Panc1 (cell line): ENCODE measurements at places on chromosomes 6 and 20. TPM values are rescaled to one million over a fixed set of nuclear protein-coding genes. Genes with fewer than 3 reads are reported as not detected.

TGM2 gene
- total RNA-seq, result 113 TPM

RAB22A gene
- 21.1 TPM for total RNA-seq

ULBP1 gene
- 3.1 TPM for total RNA-seq

XKR7 gene
- 6.2 TPM for total RNA-seq

SAPCD1 gene
- 6.3 TPM for total RNA-seq

RTF2 gene
- 89.2 TPM for total RNA-seq

C6orf132 gene
- 12.9 TPM for total RNA-seq

RING1 gene
- 33.7 TPM for total RNA-seq

C6orf58 gene
- total RNA-seq, result not detected

IFT52 gene
- total RNA-seq, result 29.2 TPM

MC3R gene
- total RNA-seq, result not detected

GPLD1 gene
- total RNA-seq, result 0.98 TPM

BHLHE23 gene
- not detected for total RNA-seq

C6orf52 gene
- total RNA-seq, result 6.5 TPM

FAM83C gene
- total RNA-seq, result not detected

PTGIS gene
- total RNA-seq, result 4.4 TPM

SLC17A1 gene
- total RNA-seq, result not detected

SLC35F1 gene
- not detected for total RNA-seq

SLC26A8 gene
- total RNA-seq, result not detected

HSPA1A gene
- total RNA-seq, result 169 TPM

MEP1A gene
- total RNA-seq, result not detected

MCCD1 gene
- total RNA-seq, result not detected

PRDM1 gene
- 2.6 TPM for total RNA-seq

BPIFB2 gene
- not detected for total RNA-seq

GLP1R gene
- not detected for total RNA-seq

DEFB129 gene
- total RNA-seq, result not detected

MRS2 gene
- total RNA-seq, result 26.0 TPM

LY6G5C gene
- 0.62 TPM for total RNA-seq

ARG1 gene
- total RNA-seq, result not detected

ATF6B gene
- 127 TPM for total RNA-seq

TRIM15 gene
- 0.13 TPM for total RNA-seq

NRSN1 gene
- not detected for total RNA-seq

SLC18B1 gene
- 0.67 TPM for total RNA-seq

SIRPA gene
- total RNA-seq, result 2.4 TPM

MANEA gene
- 20.1 TPM for total RNA-seq

RNF146 gene
- 43.1 TPM for total RNA-seq

RSPH4A gene
- 0.44 TPM for total RNA-seq

BEND6 gene
- 8.0 TPM for total RNA-seq

GRM1 gene
- total RNA-seq, result not detected

CDSN gene
- total RNA-seq, result not detected

DEF6 gene
- total RNA-seq, result 0.59 TPM

ECT2L gene
- total RNA-seq, result not detected

TDP2 gene
- 33.6 TPM for total RNA-seq

CCR6 gene
- not detected for total RNA-seq

GGTLC1 gene
- total RNA-seq, result 0.18 TPM

FAM217A gene
- not detected for total RNA-seq

ELOVL4 gene
- total RNA-seq, result 0.41 TPM

ASF1A gene
- 28.5 TPM for total RNA-seq

TSHZ2 gene
- 0.36 TPM for total RNA-seq

SLC17A3 gene
- total RNA-seq, result not detected
